ENCODE measurements at places on chromosomes 13 and 19. TPM values are rescaled to one million over a fixed set of nuclear protein-coding genes. Genes with fewer than 3 reads are reported as not detected.

GRCh38 chr19:682678-683320 lies 6.6 kb downstream of the FSTL3 start:
- no peak for DNase-seq

DNA sequence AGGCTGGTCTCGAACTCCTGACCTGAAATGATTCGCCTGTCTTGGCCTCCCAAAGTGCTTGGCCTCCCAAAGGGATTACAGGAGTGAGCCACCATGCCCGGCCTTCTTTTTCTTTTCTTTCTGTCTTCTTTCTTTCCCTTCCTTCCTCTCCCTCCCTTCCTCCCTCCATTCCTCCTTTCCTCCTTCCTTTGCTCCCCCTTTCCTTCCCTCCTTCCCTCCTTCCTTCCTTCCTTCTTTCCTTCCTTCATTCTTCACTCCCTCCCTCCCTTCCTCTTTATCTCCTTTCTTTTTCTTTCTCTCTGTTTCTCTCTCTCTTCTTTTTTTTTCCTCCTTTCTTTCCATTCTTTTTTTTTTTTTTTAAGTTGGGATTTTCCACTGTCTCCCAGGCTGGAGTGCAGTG lies 12.1 kb downstream of the C3 start:
- DNase-seq: no peak

- DNase-seq: no peak
These were observed 42.8 kb downstream of the BICRA start for GRCh38 chr19:47651691-47652090.

DNA sequence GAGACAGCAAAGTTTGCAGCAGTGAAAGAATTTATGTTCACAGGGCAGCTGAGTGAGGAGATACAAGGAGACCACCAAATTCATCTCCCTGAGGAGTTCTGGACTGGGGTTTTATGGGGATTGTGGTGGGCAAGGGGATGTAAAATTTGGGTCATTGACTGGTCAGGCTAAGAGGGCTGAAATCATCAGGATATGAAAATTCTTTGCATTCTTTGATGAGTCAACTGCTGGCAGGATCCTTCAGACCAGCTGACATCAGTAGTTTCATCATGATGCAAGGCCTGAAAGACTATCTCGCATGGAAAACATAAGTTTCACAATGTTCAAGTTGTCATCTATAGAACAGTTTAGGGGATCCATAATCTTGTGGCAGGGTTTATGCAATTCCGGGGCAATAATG lies 869.5 kb upstream of the PCDH9 start:
- no peak for DNase-seq

DNA sequence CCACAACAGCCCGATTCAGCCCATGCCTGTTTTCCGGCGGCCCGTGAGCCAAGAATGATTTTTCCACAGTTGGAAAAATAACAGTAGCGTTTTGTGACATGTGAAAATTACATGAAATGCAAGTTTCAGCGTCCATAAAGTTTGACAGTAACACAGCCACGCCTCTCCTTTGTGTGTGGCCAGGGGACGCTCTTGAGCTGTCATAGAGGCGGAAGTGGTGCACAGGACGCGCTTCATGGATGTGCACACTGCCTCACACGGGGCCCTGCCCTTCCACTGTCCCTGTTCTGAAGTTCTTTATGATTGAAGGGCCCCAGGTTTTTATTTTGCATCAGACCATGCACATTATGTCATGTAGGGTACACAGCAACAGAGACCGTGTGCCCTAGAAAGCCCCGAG lies 12.4 kb upstream of the ELAVL1 start:
- DNase-seq: no peak

The ZNF610 gene
- not detected for total RNA-seq

The CBY2 gene
- total RNA-seq: not detected

The STARD13 gene
- total RNA-seq: 11.3 TPM

The INSL3 gene
- not detected for total RNA-seq

Measured in Calu3 (cell line).